ENCODE measurements at places on chromosomes 11 and 22. TPM values are rescaled to one million over a fixed set of nuclear protein-coding genes. Genes with fewer than 3 reads are reported as not detected.

DNA sequence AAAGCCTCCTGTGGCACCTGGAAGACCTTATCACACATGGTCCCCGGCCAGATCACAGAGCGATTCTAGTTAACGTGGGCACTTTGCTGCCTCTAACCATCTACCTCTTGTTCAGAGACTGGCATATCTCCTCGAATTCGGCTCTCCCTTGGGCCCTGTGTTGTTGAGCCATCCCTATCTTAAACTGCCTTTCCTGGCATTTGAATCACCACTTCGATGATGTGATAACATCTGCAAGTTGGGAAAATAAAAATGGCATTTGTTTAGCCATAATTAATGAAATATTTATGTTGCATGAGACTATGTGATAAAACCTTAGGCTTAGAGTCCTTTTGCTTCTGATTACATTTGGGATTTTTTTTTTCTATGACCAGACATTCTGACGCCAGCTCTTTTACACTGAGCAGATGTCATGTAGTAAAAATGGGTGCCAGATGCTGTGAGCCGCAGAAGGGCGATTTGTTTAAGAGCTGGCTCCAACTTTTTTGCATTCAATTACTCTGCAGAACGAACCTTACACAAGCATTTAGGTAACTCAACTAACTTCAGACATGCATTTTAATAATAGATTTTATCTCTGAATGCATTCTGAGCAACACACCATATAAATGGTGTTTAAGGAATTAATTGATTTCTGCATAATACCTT lies 58.5 kb upstream of the PARVA start:
- no peak for DNase-seq

DNA sequence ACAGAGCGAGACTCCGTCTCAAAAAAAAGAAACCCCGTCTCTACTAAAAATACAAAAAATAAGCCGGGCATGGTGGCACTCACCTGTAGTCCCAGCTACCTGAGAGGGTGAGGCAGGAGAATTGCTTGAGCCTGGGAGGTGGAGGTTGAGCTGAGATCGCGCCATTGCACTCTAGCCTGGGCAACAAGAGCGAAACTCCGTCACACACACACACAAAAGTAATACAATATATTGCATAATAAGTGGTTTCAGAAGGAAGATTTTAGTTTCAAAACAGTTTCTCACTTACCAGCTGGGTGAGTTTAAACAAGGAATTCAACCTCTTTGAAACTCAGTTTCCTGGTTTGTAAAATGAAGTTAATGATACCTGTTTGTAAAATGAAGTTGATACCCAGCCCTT lies 32.7 kb upstream of the HTR3A start:
- no peak for DNase-seq

DNA sequence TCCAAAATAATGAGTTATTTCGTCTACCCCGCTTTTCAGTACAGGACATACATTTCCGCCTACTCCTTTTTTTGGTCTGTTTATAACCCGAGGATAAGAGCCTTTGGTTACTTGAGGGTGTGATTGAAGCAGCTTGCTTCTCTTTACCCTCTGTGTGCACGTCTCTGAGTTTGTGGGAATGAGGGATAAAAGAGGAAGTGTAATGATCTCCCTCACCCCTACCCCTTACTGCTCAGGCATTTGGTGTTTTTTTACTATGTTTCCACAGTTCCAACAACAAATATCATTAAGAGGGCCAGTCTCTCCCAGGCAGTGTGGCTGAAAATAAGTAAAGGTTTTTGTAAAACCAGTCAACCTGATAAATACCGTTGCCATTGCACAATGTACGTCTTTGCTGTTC lies 83.2 kb upstream of the GAL start:
- DNase-seq: no peak

GRCh38 chr22:22687638-22688500 lies 43.5 kb downstream of the GGTLC2 start:
- no peak for DNase-seq

- no peak for DNase-seq
These were observed 8.0 kb downstream of the OVOL1 start for GRCh38 chr11:65794570-65795510.

- peak; percentile 85 for DNase-seq
These were observed at the start of gene CCDC89 for GRCh38 chr11:85685820-85686459. CCDC89 (minus strand) TSS chr11:85686195; CDS start chr11:85686130, 65 bp downstream.

DNA sequence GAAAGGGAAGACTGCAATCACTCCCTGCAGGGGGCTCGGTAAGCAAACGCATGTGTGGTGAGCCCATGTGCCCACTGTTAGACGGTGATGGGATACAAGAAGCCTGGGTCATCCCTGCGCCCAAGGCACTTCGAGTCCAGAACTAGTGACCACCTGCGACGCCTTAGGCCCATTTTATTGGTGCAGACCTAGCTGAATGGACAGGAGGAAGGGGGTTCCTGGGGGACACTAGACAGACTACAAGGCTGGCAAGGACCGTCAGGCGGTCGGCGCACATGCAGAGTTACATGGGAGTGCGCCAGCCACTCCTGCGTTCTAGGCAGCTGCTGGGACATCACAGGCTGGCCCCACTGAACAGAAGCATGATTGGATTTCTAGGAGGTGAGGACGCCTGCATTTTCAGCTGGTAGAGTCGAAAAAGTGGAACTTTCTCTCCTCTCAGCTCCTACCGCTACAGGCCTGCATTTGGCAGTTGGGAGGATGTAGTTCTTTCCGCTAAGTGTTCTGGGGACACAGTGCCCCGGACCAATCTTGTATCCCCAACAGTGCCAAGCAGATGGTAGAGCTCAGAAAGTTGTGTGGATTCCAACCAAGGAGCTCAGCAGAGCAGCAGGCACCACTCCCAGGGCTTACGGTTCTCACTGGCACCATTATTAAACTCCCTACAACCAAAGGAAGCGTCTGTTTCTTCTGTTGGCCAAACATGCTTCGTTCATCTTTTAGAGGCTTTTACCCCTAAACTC lies 35.7 kb downstream of the BID start:
- no peak for DNase-seq

- DNase-seq: no peak
These were observed 441.2 kb downstream of the LRRC4C start for GRCh38 chr11:41018224-41018623.

- DNase-seq: no peak
These were observed 302.0 kb downstream of the ETS1 start for GRCh38 chr11:128285321-128285720.

DNA sequence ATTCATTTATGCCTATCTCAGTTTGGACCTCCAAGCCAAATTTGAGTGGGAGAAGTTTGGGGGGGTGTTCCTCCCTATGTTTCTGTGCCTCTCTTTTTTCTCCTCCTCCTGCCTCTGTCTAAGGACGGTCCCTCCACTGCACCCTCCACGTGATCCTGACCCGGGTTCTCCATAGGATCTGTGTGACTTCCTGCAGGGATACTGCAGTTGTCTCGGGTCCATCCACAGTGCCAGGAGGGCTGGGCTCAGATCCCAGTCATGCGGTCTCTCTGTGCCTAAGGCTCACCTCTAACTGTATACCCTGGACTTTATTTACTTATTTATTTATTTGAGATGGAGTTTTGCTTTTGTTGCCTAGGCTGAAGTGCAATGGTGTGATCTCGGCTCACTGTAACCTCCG lies 1354.5 kb downstream of the BRD1 start:
- DNase-seq: no peak

- no peak for DNase-seq
These were observed 45.0 kb downstream of the PPP6R3 start for GRCh38 chr11:68505596-68505995.

GRCh38 chr11:67356864-67357561 lies 3.7 kb upstream of the POLD4 start:
- DNase-seq: no peak

The BRMS1 gene
- total RNA-seq: 14.6 TPM

The PGR gene
- total RNA-seq: 6.6 TPM
